ENCODE measurements at places on chromosomes 7 and 10.

GRCh38 chr7:47873762-47874161, 74.5 kb downstream of the PKD1L1 start:
- no peak for DNase-seq

DNA sequence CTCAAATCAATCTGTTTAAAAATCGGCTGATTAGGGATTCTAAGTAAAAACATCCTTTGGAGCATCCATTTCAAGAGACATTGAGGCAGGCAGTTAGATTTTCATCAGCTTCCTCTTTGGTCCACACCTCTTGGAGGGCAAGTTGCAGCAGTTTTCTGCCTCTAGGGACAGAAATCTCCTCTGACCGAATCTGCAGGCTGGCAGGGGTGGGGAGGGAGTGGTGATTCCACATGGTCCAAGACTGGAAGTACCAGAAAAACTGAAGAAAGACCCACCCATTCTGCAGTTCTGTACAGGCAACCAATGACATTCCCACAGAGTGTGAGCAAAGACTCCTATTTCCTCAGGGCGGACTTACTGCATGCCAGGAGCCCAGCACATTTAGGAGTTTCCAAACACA, 29.0 kb downstream of the FGFBP3 start:
- no peak for DNase-seq

- DNase-seq = no peak
Observed at GRCh38 chr10:100725869-100726426, 19.4 kb upstream of the PAX2 start.

- DNase-seq = no peak
Observed at GRCh38 chr10:19993714-19994315, 177.6 kb downstream of the PLXDC2 start.

GRCh38 chr10:79051766-79052165, 17.0 kb upstream of the ZMIZ1 start:
- no peak for DNase-seq

DNA sequence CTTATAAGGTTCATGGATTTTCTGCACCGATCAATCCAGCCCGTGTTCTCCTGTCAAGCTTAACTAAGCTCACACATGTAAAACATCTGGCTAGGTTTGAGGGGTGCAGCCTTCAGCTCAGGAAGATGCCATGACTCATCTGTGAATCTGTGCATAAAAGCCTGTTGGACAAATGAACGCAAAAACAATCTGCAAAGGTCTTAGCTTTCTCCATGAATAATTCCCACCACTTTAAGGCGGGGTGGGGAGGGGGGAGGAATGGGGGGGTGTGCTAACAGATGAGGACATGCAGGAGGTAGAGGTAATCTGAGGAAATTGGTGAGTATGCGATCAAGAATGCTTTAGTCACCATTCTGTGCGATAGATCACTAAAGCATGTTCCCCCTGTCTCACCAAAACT, 4.8 kb downstream of the DOCK4 start:
- DNase-seq = no peak

DNA sequence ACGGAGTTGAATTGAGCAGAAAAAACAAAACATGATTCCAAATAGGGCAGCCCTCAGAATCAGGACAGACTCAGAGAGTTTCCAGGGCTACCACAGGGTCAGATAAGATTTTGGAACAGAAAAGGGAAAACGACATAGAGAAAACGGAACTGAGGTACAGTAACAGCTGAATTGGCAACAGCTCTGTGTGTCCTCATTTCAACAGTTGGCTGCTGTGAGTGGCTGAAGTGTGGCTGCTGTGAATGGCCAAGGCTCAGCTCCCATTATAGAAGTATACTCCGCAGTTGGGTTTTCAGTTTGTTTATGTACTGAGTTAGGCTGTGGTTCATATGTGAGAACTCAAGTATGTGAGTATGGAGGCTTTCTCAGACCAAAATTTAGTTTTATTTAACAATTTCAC, 32.0 kb downstream of the ANTXRL start:
- no peak for DNase-seq

DNA sequence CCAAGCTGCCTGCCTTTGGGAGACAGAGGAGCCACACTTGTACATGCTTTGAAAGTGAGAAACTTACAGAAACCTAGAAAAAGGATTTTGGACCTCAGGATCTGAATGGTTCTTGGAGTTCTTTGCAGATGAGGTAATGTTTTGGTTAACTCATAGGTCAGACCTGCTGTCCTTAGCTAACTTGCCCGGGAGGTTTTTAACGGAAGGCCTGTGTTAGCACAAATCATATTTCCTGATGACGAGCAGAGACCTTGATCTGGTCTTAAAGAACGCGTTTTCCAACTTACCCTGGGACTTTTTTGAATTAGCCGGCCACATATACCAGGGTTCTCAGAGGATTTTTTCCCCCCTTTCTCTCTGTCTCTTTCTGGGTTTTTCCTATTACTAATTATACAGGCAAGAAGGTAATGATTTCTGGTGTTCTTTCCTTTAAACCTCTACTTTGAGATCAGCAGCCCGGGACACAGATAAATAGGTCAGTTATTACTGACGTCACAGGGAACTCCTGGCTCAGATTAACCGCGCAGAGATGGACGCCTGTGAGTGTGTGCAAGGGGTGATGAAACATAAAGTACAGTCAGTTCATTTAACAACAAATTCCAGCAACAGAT, 101.7 kb upstream of the KLF6 start:
- DNase-seq = no peak

Measured in left ventricle myocardium superior (tissue), 1 donor.